ENCODE measurements at places on chromosomes 4 and X. TPM values are rescaled to one million over a fixed set of nuclear protein-coding genes. Genes with fewer than 3 reads are reported as not detected.

- no peak for DNase-seq
Measured at GRCh38 chr4:59650861-59651260, 1549.3 kb upstream of the ADGRL3 start.

- no peak for DNase-seq
Measured at GRCh38 chr4:189941005-189941450, 356 bp downstream of the FRG1 start.

DNA sequence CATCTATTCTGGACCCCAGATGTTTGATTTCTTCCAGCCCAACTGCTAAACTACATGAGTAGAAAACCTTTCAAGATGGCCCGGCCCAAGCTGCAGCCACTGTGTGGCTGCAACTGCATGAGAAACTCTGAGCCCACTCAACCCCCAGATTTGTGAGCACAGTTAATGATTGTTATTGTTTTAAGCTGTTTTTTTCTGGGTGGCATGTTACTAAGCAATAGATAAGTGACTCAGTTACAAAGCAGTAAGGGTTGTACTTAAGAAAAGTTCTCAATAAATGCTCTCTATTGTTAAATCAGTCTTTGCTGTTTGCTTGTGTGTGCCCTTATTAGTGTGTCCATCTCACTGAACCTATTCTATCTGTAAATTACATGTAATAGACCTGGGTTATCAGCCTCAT lies 51.8 kb downstream of the GC start:
- DNase-seq = no peak

DNA sequence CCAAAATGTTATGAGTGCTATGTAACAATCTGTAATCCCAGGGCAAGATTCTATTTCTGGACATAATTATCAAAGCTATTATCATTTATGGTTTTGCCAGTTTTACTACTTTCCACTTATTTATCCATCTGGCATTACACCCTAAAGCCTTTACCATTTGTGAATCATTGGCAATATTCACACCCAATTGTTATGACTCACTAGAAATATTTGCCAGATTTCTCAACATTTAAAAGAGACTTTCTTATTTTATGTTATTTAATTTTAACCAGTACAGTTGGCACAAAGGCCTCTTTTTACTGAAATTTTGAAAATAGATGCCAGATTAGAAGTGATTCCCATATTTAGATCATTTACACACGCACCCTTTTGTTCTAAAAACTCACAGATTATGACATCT lies 242.7 kb upstream of the WDFY3 start:
- DNase-seq = no peak

DNA sequence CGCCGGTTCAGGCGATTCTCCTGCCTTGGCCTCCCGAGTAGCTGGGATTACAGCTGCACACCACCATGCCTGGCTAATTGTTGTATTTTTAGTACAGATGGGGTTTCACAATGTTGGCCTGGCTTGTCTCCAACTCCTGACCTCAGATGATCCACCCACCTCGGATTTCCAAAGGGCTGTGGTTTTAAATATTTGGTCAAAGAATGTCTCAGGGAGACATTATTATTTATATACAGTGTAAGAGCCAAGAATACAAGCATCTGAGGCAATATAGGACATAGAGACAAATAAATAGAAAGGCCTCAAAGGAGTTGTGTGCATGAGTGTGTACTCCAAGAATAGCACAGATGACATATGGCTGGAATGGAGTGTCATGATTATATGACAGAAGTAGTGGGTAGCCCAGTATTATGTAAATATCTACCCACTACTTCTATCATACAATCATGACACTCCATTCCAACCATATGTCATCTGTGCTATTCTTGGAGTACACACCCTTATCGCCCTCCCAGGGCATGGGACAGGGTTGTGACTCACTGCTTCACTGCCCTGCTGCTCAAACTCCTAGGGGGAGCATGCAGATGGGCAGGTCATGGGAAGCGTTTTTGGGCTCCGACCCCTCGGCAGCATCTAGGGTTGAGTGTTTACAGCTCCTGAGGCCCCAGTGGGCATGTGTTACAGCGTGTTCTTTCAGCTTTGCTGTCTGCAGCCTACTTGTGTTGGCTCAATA lies 1649.8 kb upstream of the PCDH10 start:
- DNase-seq = no peak

- DNase-seq = no peak
Measured at GRCh38 chr4:154583677-154584076, 6.9 kb downstream of the FGA start.

DNA sequence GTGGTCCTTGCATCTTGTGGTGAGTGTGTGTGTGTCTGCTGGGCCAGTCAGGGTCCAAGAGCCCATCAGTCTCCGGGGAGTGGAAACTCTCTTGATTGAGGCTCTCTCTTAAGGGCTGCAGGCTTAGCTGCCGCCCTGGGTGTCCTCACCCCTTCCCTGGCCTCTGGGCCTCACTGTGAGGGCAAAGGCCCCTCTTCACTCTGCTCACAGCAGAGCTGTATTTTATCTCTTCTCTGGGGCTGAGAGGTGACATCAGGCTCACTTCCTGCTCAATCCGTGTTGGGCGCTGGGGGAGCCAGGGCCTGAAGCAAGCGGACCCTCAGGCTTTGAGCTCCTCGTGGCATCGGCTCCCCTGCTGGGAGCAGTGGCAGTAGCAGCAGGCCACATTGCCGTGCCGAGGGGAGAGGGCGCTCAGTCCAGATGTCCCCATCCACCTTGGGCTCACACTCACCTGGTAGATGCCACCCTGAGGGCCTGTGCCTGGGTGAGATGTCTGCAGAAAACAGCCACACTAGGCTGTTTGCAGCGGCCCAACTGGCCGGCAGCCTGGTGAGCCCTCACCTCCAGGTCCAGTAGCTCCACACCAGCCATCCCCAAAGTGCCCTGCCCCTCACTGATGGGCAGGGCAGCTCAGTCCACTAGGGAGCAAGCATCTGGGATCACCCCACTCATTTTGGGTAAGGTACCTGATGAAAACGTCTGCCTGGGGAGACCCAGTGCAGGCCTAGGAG lies 24.7 kb upstream of the PRPS1 start:
- no peak for DNase-seq

GRCh38 chr4:58070726-58071125 lies 960.5 kb upstream of the IGFBP7 start:
- DNase-seq = no peak

DNA sequence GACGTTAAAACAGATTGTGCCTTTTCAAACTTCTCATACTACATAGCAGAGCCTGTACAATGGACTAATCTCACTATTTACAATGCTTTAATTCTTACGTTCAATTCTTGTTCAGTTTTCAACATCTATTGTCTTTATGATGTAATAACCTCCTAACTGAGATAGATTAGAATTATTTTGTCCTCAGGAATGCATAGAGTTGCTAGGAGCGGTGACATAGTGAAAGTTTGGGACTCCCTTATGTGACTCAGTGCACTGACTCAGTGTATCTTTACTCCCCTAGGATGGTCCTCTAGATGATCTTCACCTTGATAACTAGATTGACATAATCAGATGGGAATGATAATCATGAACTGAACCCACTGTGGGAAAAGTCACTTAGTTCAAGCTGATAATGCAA lies 151.5 kb downstream of the VEGFC start:
- DNase-seq = no peak

GRCh38 chr4:125315576-125316400 lies 1.0 kb downstream of the FAT4 start:
- DNase-seq = no peak

DNA sequence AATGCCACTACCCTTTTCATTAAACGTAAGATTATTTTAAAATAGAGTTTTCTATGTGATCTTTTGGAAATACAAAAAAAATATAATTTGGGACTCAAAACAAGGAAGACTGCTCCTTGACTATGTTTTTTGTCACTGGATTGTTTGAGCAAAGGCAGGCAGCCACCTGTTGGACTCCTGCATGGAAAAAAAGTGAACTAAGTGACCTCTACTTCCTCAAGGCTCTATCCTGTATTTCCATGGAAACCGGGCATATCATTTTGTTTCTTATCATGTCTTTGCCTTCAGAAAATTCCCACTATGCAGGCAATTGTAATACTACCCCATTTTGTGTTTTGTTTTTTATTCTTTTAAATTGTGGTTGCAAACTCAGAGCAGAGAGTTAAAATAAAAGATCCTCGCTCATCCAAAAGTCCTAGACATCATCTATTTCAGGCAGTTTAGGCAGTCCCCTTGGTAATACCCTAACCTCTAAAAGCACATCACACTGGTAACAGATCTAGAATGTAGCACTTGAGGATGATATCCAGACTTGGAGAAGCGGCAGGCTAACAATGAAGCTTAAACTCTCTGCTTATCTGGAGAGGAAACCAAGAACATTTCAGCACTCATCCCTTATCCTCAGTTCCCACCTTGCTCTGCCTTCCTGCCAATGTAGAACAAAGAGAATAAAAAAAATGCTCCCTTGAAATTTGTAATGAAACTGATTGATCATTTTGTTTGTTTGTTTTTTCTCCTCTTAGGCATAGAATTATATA lies 165.7 kb downstream of the BANK1 start:
- no peak for DNase-seq

- no peak for DNase-seq
Measured at GRCh38 chr4:100244347-100244746, 54.1 kb upstream of the DDIT4L start.

DNA sequence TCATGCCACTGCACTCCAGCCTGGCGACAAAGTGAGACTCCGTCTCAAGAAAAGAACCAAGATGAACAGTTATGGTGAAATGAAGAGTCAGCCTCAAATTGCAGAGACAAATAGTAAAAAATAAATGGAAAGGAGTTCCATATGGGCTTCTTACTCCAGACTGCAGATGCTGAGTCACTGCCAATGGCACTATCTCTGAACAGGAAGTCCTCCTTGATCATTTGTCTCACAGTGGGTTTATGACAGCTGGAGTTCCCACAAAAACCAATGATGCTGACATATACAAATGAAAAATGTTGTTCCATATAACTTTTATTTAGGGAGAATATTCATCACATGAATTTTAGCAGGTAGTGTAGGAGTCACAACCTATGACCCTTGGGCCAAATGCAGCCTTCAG lies 631.6 kb downstream of the PCDH18 start:
- DNase-seq = no peak

DNA sequence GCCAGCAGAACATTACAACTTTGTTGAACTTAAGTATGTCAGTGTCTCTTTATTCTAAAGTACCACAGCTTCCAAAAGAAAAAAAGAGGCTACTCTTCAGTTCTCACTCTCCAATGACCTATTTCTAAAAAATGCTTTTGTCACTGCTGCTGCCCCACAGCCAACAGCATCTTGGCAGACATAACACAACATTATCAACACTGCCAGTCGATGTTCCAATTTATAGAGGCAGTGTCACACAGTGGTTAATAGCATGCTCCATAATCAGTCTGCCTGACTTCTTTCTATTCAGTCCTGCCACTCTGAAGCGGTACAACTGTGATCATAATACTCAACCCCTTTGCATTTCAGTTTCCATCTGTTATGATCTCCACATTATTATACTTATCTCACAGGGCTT lies 69.2 kb downstream of the PLS3 start:
- no peak for DNase-seq

- DNase-seq = no peak
Measured at GRCh38 chr4:179719766-179720450, 2277.7 kb upstream of the AGA start.

DNA sequence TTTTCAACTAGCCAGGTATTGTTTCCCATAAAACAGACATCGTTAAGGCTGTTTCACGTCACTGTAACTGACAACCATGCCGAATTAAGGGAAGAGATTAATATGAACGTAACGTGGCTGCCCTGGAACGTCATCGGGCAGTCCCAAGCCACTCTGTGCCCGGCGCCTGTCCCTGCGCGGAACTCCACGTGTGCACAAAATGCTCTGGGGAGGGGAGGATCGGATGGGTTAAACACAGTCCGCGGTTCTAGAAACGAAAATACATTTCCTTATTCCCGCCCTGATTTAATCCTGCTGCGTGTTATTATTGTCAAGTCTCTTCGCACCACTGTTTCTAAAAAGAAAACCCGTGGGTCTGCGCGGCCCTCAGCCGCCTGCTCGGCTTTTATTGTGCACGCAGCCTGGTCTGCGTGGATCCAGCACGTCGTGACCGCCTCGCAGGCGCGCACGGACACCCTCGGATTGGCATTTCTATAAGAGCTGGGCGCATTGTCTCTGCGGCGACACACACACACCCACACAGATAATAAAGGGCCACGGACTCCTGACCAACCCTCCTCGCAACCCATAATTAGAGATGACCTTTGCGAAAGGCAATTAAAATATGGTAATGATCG lies 69.6 kb upstream of the BCOR start:
- no peak for DNase-seq

DNA sequence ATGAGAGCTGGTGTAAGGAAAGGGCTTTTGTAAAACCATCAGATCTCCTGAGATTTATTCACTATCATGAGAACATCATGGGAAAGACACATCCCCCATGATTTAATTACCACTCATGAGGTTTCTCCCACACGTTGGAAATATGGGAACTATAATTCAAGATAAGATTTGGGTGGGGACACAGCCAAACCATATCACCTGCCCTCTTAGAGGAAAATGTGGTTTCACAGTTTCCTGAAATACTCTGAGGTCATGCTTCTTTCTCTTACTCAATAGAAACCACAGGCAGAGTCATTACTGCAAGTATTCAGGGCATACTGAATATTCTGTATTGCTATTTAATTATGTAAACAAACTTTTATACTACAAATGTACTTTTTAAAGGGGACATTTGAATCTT lies 1453.3 kb downstream of the PCDH18 start:
- DNase-seq = no peak

- DNase-seq = no peak
Measured at GRCh38 chr4:47167081-47168035, 136.0 kb downstream of the GABRB1 start.

GRCh38 chr4:148069895-148070178 lies 337.9 kb downstream of the ARHGAP10 start:
- no peak for DNase-seq

GRCh38 chr4:90438522-90438921 lies 311.3 kb downstream of the CCSER1 start:
- no peak for DNase-seq

GRCh38 chr4:78671903-78672815 lies 104.0 kb upstream of the BMP2K start:
- DNase-seq = peak; percentile 82

- no peak for DNase-seq
Measured at GRCh38 chr4:576991-577498, 950 bp upstream of the TMEM271 start.

Gene MTMR8
- total RNA-seq = 2.9 TPM

Gene TMPRSS11D
- not detected for total RNA-seq

Gene CFP
- total RNA-seq = 6.9 TPM

Gene USP17L5
- total RNA-seq = not detected

Gene CLDN2
- total RNA-seq = 0.17 TPM

Gene USP26
- not detected for total RNA-seq

Gene FAM47A
- not detected for total RNA-seq

Gene TMSB15A
- total RNA-seq = not detected

Gene FAM9B
- not detected for total RNA-seq

Gene SMARCA1
- 54.5 TPM for total RNA-seq

Gene TCEAL2
- total RNA-seq = 27.0 TPM

Gene ZNF185
- 3.7 TPM for total RNA-seq

Gene DNAJB14
- total RNA-seq = 38.6 TPM

Gene CORIN
- total RNA-seq = 2.4 TPM

Gene NHS
- 7.1 TPM for total RNA-seq

Gene PDZD4
- 48.4 TPM for total RNA-seq

Gene MID2
- 65.9 TPM for total RNA-seq

Gene MAPK10
- 4.5 TPM for total RNA-seq

Gene OTUD6A
- not detected for total RNA-seq

Gene ARHGAP36
- total RNA-seq = not detected
